Stimulated activated CD4-positive, alpha-beta T cell treated with anti-CD3 and anti-CD28 coated beads, Interleukin-1b, Interleukin-23, amount 100 ng/mL, for 1 hour (primary cell): ENCODE measurements at places on chromosomes 4 and X.

DNA sequence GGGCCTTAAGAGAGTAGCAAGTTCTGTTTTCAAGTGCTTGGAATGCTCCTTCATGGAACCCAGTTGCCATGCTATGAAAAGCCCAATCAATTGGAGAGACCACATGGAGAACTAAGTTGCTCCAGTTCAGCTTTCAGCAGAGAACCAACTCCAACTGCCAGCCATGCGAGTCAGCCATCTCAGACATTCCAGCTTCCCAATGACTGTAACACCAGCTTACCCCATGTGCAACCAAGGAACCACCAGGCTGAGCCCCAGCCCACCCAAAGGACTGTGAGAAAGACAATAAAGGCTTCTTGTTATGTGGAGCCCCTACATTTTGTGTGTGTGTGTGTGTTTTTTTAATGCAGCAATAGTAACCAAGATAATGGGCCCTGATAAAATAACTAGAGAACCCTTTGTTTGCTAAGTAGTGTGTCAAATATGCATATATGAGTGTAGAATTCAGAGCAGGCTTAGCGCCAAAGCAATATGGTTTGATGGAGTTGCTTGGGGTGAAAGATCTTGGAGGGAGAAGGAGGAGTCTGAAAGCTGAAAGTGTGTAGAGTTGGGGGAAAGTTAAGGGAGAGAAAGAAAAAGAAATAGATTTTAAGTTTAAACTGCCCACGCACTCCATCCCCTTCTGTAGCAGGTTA is 35.0 kb upstream of the CCKAR start:
- DNase-seq, result no peak

DNA sequence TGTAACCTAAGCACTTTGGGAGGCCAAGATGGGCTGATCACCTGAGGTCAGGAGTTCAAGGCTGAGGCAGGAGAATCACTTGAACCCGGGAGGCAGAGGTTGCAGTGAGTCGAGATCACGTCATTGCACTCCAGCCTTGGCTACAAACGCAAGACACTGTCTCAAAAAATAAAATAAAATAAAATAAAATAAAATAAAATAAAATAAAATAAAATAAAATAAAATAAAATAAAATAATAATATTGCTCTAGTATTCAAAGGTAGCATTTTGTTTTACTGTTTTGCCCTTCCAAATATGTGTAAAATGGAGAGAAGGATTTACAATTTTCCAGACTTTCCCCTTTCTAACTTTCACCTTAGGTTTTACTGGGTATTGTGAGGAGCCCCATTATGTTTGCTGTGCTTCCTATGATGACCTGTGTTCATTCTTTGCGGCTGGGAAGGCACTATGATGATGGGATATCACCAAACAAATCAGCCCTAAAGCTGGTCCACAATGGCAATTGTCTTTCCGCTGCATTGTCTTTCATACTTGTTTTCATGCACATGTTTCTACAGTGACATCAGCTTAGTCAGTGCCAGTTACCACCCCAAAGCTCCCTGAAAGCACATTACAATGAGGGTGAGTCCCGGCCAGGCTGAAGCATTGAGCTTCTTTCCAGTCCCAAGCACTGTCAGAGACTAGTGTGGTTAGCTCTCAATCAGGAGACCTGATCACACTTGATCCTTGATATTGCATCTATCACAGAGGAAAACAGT is 50.8 kb downstream of the DTHD1 start:
- no peak for DNase-seq

- DNase-seq, result no peak
These were observed 60.0 kb downstream of the ARHGAP10 start for GRCh38 chr4:147791865-147792264.

DNA sequence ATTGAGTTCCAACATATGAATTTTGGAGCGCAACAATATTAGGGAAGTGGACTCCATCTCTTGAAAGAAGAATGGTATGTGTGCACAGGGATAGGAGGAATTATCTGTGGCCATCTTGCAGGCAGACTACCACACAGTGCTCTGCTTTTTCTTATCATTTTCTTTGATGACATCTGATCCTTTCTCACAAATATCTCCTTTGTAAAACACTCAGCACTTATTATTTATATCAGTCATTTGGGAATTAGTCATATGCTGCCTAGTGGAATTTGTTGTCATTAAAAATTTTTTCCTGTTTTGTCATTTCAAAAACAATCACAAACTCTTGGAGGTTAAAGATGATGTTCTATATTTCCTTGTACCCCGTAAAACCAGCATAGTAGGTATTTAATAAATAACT is 444.3 kb upstream of the ATOH1 start:
- no peak for DNase-seq

DNA sequence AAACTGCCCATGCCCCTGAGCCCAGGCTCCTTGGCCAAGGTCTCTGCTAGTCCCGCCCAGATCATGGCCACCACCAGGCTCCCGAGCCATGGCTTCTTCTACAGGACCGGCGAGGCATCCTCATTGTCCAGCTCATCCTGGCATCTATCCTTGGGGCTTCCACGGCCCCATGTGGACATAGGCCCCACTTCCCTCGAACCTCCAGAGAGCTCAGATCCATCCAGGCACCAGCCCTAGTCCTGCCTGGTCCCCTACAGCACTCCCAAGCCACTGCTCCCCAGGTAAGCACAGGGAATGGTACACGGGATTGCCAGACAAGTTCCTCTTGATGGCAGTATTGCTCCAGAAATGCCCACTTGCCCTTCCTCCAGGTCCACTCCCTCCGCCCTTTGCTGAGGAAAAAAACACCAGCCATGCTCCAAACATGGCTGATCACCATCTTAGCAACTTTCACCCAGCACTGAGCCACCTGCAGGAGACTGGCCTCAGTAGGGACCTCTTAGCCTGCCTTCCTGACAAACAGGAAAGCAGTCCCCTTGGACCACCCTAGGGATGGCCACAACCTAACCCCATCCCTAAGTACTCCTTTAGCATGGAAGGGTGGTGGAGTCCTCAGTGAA is 272.1 kb upstream of the AGTR2 start:
- DNase-seq, result no peak

- DNase-seq, result no peak
These were observed 74.7 kb upstream of the GPM6B start for GRCh38 chrX:13891377-13892140.

DNA sequence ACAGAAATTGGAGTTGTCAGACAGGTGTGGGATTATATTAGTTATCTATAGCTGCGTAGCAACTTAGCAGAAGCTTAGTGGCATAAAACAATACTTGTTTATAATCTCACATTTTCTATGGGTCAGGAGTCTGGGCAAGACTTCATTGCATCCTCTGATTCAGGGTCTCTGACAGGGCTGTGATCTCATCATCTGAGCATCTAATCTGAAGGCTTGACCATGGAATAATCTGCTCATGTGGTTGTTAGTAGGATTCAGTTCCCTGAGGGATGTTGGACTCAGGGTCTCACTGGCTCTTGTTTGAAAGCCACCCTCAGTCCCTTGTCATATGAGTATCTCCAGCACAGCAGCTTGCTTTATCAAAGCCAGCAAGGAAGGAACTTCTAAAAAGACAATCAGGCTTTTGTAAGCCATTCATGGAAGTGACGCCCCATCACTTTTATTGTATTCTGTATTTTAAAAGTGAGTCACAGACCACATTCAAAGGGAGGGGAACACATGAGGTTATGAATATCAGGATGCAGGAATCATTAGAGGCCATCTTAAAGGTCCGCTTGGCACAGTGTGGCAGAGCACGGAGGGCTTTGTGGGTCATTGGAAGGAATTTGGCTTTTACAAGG is 37.2 kb upstream of the FAM9B start:
- no peak for DNase-seq

GRCh38 chr4:94305466-94306225 is 37.0 kb downstream of the HPGDS start:
- DNase-seq, result no peak

GRCh38 chr4:102713096-102713495 is 47.7 kb downstream of the MANBA start:
- no peak for DNase-seq

DNA sequence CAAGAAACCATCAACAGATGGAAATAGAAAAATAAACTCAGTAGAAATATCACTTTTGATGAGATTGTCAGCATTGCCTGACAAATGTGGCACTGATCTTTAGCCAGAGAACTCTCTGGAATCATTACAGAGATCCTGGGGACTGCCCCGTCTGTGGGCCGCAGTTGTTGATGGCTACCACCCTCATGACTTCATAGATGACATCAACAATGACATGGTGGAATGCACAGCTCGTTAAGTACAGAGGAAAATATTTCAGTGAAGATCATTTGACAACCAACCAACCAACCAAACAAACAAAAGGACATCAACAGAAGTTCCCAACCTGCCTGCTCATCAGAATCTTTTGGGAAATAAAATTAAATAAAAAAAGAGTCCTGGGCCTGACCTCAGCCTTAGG is 132.6 kb downstream of the UCHL1 start:
- no peak for DNase-seq

DNA sequence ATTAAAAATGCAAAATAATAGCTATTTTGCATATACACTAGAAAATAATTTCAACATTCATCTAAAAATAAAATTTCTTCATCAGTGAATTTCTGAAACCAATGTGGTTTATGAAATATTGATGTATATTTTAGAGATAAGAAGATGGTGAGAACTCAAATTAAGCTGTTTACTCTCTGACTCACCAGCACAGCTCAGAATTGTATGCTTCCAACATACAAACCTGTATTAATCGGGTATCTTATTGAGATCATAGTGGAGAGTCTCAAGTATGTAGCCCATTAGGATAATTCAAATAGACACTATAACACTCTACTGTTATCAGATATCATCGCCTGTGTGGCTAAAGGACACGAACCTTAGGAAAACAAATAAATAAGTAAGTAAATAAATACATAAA is 899.5 kb upstream of the INTU start:
- DNase-seq, result no peak

- DNase-seq, result no peak
These were observed 34.6 kb downstream of the NBDY start for GRCh38 chrX:56763556-56764152.

- DNase-seq, result peak; percentile 52
These were observed 14.5 kb downstream of the SPACA5 start for GRCh38 chrX:48021026-48021900.

GRCh38 chr4:84901173-84901572 is 65.3 kb downstream of the WDFY3 start:
- DNase-seq, result no peak

DNA sequence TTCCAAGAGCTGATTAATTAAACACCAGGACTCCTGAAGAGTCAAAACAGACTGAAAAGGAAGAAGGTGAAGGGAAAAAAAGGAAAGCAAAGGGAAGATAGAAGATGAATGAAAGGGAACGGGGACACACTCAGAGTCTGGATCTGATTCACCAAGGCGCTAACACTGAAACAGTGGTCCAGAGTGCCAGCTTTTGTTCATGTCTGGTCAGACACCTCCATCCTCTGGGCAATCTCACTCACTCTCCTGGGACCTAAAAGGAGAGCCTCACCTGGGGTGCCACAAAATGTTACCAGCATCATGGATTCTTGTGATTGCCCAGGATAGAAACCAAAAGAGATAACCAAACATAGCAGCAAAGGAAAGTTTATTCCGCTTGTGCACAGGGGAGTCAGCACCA is 120.3 kb upstream of the AFF2 start:
- DNase-seq, result no peak
